ENCODE measurements at places on chromosomes 7 and 10.

DNA sequence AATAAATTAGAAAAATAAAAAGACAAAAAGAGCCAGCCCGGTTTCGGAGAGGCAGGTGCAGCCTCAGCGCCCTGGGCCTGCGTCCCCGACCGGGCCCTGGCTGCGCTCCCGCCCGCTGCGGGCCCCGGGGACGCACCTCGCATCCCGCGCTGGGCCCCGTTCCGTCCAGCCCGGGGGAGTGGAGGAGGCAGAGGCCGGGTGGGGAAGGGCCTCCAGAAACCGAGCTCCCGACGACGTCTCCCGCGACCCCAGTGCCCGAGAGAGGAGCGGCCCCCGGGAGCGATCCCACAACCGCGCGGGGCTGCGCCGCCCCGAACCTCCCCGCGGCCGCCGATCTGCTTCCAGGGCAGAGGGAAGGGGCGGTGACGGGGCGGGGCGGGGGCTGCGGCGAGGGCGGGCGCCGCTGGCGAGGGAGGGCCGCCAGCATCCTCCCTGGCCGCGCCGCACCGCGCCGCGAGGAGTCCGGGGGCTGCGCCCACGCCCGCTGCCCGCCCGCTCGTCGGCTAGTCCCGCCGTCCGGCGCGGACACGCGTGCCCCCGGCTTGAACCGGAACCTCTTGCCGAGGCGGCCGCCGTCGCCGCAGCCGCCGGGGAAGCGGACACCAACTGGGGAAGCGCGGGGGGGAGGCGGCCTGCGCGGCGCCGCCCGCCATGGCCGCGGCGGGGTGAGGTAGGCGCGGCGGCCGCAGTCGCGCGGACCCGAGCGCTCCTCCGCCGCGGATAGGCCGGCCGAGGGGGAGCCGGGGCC is at the start of gene CCNY:
TSS of gene CCNY (plus strand) at position 426 of the 748 bp plus-strand sequence. CDS start 545 bp downstream, outside the sequence.
- peak; percentile 82 for DNase-seq

GRCh38 chr7:16847381-16847860 is 34.4 kb downstream of the AGR3 start:
- no peak for DNase-seq

DNA sequence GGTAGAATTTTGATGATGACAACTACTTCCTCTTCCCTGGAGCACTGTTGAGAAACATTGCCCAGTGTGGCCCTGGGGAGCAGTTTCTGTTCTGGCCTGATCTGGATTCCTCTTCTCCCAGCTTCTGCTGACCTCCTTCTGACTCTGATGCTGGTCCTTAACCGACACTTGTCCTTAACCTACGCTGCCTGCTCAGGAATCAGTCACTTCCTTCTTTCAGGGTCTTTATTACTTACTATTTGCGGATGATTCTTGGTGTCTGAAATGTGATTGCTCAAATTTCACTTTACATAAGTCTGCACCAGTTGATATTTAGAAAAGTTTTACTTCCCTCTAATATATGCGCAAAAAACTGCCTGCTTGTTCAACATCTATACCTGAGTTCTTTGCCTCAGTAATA is 164.1 kb downstream of the PTEN start:
- no peak for DNase-seq

DNA sequence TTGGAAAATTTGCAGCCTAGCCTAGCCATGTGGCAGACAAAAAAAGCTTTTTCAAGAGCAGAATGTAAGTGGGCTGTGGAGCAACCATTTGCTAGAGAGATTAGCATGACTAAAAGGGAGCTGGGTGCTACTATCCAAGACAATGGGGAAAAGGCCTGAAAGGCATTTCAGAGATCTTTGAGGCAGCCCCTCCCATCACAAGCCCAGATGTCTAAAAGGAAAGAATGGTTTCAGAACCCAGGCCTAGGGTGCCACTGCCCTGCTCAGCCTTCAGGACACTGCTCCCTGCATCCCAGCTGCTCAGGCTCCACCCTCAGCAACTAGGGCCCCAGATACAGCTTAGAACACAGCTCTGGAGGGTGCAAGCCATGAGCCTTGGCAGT is 24.7 kb downstream of the PNLIPRP3 start:
- no peak for DNase-seq

DNA sequence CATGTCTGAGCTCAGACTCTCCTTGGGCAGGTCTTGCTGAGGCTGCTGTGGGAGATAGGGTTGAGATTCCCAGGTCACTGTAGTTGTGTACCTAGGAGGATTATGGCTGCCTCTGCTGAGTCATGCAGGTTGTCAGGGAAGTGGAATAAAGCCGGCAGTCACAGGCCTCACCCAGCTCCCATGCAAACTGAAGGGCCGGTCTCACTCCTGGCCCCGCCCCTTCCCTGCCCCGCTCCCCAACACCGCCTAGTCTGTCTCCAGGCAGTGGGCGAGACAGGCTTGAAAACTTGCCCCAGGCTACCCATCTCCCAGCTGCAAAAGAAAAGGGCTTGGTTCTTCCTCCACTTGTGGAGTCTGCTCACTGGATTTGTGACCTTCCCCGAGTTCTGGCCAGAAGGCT is 41.6 kb upstream of the SDHAF3 start:
- no peak for DNase-seq

DNA sequence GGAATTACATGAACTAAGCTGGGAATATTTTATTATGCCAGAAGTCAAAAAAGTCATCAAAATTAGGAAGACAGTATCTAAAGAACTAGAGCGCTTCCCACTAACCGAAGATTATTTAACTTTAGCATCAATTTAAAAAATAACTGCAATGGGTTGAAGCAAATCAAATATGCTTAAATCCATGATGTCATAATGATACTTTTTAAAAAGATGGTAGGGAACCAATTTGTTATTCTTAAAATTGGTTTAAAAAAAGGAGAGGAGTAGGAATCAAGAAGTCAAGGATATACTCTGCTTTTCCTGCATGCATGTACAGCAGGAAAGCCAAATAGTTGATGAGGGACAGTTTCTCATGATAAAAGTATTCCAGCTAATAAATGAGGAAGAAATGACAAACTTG is 3.2 kb upstream of the ASAH2 start:
- no peak for DNase-seq

DNA sequence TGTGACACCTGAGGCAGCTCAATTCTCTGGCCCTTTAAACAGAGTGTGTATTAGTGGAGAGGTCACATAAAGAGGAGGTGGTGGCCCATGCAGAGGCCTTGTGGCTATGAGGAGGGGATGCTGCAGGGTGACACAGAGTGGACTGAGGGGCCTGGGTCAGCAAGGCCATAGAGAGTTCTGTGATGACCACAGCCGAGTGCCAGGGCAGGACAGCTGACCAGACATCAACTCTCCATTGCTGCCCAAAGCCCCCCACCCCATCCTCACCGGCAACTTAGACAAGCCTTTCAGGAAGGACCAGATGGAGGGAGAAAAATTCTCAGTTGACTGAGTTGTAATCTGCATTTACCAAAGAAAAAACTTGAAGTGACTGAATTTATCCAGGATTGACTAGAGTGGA is 378.1 kb downstream of the RPS24 start:
- no peak for DNase-seq

- DNase-seq: no peak
Measured at GRCh38 chr10:74103560-74104258, 46.9 kb downstream of the AP3M1 start.

GRCh38 chr10:13922586-13922985 is 335.8 kb downstream of the PRPF18 start:
- DNase-seq: no peak

- DNase-seq: no peak
Measured at GRCh38 chr10:44384601-44385025, 284 bp downstream of the CXCL12 start.

- DNase-seq: no peak
Measured at GRCh38 chr7:158037211-158037610, 550.4 kb downstream of the PTPRN2 start.

Data from CD4-positive, alpha-beta T cell (primary cell).